Uterus (tissue), 4 donors: ENCODE measurements at places on chromosomes 1 and 21. TPM values are rescaled to one million over a fixed set of nuclear protein-coding genes. Genes with fewer than 3 reads are reported as not detected.
A peak's percentile ranks its signal among the peaks of the same experiment; 100 is the strongest.

The EPHB2 gene
- 49.6 TPM for total RNA-seq

The LAMC1 gene
- total RNA-seq: 130 TPM

The PLA2G2F gene
- not detected for total RNA-seq

- peaks cover 8% of the 10 kb centered on the region for H3K4me1 ChIP-seq
- peak overlapping the region; percentile 79 for H3K27ac ChIP-seq
- DNase-seq: no peak
- H3K36me3 ChIP-seq: no peaks in the 10 kb centered on the region
These were observed 616 bp downstream of the TAF12 start for GRCh38 chr1:28642056-28642846.

DNA sequence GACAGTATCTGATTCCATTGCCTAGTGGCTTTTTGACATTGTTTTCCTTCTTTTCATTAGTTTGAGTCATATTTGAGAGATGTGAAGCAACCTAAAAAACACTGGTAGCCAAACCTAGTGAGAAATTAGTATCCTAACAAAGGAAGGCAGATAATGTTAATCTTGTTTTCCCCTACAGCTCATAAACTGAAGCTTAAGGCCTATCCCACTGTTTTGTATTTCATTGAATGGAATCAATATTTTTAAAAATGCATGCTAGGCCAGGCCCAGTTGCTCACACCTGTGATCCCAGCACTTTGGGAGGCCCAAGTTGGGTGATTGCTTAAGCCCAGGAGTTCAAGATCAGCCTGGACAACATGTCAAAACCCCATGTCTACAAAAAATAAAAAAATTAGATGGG lies 1.2 kb downstream of the CR1L start:
- H3K27me3 ChIP-seq: peaks cover 8% of the 10 kb centered on the region
- no peaks in the 10 kb centered on the region for H3K36me3 ChIP-seq
- H3K27ac ChIP-seq: no peak overlapping the region

DNA sequence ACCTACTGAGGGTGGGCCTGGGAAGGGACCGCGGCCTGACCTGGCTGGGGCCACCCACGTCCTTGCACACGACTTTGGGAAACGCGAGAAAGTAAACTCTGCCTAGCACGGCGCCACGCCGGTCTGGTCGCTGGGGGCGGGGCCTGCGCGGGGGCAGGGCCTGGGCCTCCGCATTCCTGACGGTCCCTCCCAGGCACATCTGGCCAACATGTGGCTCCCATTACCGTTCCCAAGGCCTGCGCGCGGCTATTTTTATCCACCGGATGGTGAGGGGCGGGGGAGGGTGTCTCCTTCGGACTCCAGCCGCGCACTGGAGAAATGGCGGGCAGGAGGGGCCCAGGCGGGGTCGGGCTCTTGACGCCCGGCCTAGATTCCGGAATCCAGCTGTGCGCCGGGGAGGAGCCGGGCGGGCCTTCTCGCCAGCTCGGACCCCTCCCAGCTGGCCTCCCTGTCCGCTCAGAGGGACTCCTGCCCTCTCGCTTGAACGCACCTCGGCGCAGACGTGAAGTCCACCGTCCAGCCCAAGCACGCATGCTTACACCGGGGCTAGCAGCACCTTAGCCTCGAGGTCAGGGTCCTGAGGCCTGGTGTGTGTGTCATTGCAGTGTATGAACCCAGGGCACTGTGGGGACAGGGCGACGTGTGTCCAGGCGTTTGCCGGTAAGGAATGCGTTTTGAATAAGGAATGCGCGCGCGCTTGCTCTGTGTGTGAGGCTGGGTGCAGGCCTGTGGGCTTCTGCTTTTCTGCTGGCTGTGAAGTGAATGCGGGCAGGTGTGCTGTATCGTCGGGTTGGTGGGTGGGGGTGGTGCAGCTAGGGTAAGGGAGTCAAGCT lies 2.1 kb downstream of the EVA1B start:
- no peaks in the 10 kb centered on the region for H3K36me3 ChIP-seq
- peak overlapping the region; percentile 68 for H3K4me3 ChIP-seq
- peak; percentile 94 for DNase-seq

DNA sequence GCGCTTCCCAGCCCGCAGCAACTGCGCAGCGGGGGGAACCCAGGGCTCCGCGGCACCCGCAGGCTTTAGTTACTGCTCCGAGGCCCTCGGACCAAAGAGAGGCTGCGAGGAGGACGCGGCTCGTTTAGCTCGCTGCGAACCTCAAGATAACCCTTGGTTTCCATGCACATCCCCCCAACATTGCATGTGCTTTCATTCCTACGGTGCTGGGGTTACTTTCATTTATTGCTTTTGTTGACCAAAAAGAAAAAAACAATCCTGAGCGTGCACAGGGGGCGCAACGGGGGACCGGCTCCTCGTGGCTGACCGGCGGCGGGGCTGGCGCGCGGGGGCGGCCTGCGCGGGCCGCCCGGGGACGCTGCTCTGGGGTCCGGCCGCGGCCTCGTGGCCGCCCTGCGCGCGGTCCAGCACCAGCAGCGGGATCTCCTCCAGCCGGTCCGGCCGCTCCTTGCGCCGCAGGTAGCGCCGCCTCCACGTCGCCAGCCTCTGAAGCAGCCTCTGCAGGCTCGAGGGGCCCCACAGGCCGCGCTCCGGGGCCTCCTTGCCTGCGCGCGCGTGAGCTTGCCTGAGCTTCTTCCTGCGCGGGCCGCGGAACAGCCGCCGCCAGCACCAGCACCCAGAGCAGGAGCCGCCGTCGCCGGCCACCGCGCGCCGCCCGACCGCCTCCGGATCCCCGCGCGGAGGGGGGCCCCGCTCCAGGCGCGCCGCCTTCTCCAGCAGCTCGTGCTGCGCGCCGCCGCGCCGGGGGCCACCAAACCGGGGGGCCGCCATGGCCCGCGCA lies 77.4 kb downstream of the DESI2 start:
- peak overlapping the region; percentile 78 for H3K27ac ChIP-seq
- DNase-seq: peak; percentile 43
- H3K4me1 ChIP-seq: no peaks in the 10 kb centered on the region
- peak overlapping the region; percentile 34 for H3K4me3 ChIP-seq

- H3K27me3 ChIP-seq: no peaks in the 10 kb centered on the region
- H3K4me1 ChIP-seq: peaks cover 9% of the 10 kb centered on the region
- H3K36me3 ChIP-seq: no peaks in the 10 kb centered on the region
These were observed 18.8 kb downstream of the PKNOX1 start for GRCh38 chr21:42993051-42993712.

DNA sequence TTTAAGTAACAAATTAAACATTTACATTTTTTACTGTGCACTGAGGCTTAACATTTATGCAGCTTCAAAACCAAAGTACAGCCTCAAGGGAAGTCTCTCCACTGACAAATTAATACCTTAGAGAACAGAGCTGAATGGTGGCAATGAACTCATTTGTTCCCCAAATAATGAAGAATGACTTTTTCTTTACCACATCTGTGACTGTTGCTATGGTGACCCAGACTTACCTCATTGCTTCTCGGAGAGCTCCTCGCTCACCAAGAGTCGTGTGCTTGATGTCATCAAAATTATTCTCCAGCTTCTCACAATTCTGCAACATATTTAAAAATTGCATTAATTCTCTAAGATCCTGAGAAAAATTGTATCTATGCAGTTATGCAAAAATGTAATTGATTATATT lies 92.9 kb downstream of the DPYD start:
- no peak overlapping the region for H3K27ac ChIP-seq
- no peaks in the 10 kb centered on the region for H3K4me1 ChIP-seq
- H3K27me3 ChIP-seq: no peaks in the 10 kb centered on the region
- no peaks in the 10 kb centered on the region for H3K36me3 ChIP-seq
- H3K4me3 ChIP-seq: no peak overlapping the region

DNA sequence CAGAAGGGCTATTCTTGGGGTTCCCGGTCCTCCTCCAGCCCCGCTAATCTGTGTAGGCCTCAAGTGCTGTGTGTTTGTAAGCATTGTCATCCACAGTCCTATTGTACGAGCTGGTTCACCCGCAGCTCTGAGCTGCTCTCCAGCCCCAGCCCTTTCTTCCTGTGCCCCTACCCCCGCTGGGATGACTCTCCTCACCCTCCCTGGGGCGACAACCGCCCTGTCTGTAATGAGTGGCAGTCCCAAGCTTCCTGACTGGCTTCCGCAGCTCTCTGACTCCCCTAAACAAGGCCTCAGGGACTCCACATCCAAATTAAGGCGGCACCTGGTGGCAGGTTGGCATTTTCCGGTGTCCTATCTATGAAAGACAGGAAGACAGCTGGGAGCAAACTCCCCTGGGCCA lies 45.8 kb downstream of the TFF3 start:
- H3K27me3 ChIP-seq: no peaks in the 10 kb centered on the region
- no peak overlapping the region for H3K27ac ChIP-seq
- no peaks in the 10 kb centered on the region for H3K36me3 ChIP-seq
- H3K4me3 ChIP-seq: no peak overlapping the region

DNA sequence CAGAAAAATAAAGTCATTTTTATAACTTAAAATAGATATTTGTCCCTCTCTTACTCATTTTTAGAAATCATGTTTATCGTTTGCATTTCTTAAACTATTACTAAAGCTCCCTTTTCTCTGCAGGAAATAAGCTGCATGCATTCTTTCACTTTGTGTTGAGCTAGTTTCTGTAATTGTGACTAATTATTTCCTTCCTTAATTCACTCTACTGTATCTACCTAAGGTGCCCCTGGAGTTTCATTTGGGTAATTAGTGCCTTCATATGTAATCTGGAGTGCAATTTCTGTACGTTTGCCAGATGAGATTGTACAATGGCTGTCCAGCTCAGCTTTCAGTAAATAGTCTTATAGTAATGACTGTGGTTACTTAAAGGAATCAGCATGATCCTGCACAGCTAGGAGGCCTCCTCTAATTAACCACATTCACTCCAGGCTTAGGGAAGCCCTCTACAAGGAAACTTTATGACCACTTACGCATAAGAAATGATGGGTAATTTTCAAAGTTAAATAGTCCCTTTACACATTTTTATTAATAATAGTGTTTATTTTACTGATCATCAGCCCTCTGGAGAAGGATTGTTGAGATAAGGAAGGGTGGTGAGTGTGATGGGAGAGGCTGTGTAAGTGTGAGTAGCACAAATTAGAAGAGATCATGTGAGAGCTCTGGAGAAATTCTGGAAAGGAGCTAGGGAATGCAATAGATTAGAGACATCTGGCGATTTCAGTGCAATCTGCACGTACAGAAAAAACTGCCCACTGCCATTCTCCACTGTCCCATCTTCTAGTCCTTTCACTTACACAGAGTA lies 86.8 kb downstream of the LRRC8C start:
- no peak for DNase-seq
- H3K36me3 ChIP-seq: no peaks in the 10 kb centered on the region
- no peaks in the 10 kb centered on the region for H3K27me3 ChIP-seq
- peaks cover 4% of the 10 kb centered on the region for H3K4me1 ChIP-seq
- no peak overlapping the region for H3K4me3 ChIP-seq
- H3K27ac ChIP-seq: no peak overlapping the region

GRCh38 chr1:3155056-3155925 lies 86.3 kb downstream of the PRDM16 start:
- no peak for DNase-seq
- H3K4me3 ChIP-seq: no peak overlapping the region
- no peaks in the 10 kb centered on the region for H3K27me3 ChIP-seq
- H3K4me1 ChIP-seq: no peaks in the 10 kb centered on the region
- no peak overlapping the region for H3K27ac ChIP-seq

DNA sequence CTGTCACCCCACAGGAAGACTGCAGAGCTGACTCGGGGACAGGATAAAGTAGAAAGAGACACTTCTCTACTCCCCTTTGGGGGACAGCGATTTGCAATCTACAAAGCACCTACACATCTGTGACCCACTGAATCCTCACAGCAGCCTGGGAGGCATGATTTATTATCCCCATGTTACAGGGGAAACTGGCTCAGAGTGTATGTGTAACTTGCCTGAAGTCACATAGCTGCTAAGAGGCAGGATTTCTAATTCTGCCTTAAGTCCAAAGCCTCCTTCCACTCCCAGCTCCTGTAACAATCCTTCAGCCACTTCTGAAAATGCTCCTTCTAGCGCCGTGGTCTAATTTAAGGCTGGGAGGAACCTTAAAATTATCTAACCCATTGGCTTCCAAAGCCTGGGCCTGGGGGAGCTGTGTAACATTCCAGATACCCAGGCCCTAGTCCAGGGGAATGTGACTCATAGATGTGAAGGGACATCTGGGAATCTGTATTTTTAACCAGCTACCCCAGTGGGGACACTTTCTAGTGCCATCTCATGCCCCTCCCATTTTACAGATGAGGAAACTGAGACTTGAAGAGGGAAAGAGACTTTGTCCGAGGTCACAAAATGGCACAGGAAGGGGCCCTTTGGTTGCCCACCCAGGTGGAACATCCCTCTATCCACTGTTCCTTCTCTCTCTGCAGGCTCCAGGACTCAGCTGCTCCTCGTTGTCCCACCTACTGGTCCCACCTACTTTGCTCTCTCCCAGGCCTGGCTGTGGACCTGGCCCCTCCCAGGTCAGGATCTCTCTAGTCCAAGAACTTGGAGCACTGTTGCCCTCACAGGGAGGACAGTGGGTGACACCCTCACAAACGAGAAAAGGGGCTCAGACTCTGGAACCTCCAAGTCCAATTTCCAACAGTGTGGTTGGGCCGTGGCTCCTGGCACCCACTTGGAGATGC lies 48.9 kb downstream of the AHDC1 start:
- H3K27ac ChIP-seq: peak overlapping the region; percentile 93
- H3K4me1 ChIP-seq: peaks cover 14% of the 10 kb centered on the region
- H3K4me3 ChIP-seq: no peak overlapping the region
- DNase-seq: peak; percentile 68

DNA sequence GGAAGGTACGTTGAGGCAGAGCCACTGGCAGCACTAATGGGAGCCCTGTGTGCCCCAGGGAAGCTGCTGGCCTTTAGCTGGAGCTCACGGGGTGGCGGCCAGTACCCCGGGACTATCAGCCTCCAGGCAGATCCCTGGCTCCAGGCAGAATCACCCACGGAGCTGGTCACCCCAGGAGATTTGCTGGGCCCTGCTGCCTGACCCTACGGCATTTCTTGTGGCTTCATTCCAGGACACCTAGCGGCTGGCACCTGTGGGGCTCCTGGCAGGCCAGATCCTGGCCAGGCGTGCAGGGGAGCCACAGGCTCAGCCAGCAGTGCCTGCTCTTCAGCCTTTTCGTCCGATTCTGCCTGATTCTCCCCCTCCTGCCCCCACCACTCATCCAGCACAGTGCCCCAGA lies 7.1 kb downstream of the PADI1 start:
- DNase-seq: no peak
- no peaks in the 10 kb centered on the region for H3K4me1 ChIP-seq
- H3K36me3 ChIP-seq: no peaks in the 10 kb centered on the region
- H3K27ac ChIP-seq: no peak overlapping the region

GRCh38 chr1:157376681-157377080 lies 175.6 kb downstream of the FCRL5 start:
- no peaks in the 10 kb centered on the region for H3K36me3 ChIP-seq
- no peaks in the 10 kb centered on the region for H3K27me3 ChIP-seq
- no peak overlapping the region for H3K4me3 ChIP-seq
- no peak for DNase-seq
- H3K4me1 ChIP-seq: no peaks in the 10 kb centered on the region

DNA sequence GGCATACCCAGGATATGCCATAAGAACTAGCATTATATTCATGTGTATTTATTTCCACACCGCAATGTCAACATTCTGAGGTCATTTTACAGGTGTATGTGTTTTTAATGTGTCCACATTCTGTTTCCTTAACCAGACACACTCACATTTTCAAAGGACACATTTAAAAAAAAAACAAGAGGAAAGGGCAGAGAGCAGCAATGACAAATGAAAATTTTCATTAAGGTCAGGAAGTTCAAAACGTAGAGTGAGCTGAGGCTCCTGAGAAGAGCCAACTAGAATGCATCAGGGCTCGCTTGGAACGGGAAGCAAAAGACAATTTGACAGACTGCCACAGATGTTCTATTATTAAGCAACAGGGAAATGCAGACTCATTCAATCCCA lies 4.8 kb upstream of the GNPAT start:
- no peak overlapping the region for H3K4me3 ChIP-seq
- DNase-seq: no peak
- H3K27me3 ChIP-seq: no peaks in the 10 kb centered on the region
- H3K27ac ChIP-seq: no peak overlapping the region
- H3K36me3 ChIP-seq: no peaks in the 10 kb centered on the region

- no peaks in the 10 kb centered on the region for H3K4me1 ChIP-seq
- H3K27ac ChIP-seq: no peak overlapping the region
- no peaks in the 10 kb centered on the region for H3K36me3 ChIP-seq
These were observed 14.1 kb downstream of the GPR88 start for GRCh38 chr1:100552031-100552430.
